ENCODE measurements at places on chromosomes 5 and 9.

GRCh38 chr5:7811715-7812114, 39.2 kb downstream of the CFAP90 start:
- no peak for DNase-seq

GRCh38 chr9:133429641-133430161, 7.5 kb downstream of the ADAMTS13 start:
- no peak for DNase-seq

DNA sequence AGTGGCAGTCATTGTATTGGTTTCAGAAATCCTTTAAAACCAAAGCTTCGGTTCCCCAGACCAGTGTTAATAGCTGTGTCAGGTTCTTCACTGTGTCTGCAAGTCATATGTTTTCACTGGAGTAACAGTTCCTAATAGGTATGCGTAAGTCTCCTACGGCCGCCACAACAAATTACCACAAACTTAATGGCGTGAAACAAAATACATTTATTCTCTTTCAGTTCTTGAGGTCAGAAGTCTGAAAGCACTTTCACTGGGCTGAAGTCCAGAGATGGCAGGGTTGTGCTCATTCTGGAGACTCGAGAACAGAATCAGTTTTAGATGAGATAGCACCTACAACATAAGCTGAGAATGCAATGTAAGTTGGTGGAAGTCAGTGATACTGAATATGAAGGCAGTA, 556.2 kb downstream of the TLE4 start:
- no peak for DNase-seq

DNA sequence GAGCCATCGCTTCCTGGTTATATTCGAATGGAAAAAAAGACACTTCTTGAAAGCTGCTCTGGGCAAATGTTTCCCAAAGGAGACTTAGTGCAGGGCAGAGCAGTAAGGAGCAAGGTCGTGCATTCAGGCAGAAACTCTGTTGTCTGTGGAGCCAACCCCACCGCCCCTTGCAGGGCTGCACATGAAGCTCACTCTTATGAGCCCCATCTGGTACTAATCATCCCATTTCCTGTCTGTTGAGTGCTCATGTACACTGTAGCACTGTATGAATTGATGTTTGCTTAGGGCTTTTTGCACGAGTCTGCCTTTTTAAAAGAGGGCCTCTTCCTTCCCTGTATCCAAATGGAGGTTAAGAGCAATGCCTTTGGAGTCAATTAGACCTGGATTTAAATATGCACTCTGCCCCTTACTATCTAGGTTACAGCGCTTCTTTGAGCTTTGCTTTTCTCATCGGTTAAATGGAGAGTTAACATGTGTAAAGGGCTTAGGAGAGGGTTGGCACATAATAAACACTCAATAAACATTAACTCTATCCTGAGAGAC, 25.4 kb downstream of the HMHB1 start:
- DNase-seq: no peak

DNA sequence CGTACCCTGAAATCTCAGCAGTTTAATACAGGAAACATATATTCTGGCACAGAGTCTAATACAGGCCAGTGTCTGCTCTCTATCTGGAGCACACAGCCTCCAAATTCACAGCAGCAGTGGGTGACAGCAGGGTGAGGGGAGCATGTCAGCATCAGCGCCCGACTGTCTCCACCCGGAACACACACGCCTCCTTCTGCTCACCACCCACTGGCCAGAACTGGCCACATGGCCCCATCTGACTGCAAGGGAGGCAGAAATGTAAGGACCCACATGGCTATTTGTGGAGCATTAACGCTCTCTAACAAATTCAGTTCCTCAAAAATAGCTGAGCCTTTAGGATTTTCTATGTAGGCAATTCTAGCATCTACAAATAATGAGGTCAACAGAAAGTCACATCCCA, 24.6 kb downstream of the UBE2QL1 start:
- DNase-seq: no peak

GRCh38 chr5:62198421-62198820, 107.6 kb upstream of the KIF2A start:
- DNase-seq: no peak

- DNase-seq: no peak
These were observed 95.8 kb downstream of the ANKRD18B start for GRCh38 chr9:33619666-33620404.

DNA sequence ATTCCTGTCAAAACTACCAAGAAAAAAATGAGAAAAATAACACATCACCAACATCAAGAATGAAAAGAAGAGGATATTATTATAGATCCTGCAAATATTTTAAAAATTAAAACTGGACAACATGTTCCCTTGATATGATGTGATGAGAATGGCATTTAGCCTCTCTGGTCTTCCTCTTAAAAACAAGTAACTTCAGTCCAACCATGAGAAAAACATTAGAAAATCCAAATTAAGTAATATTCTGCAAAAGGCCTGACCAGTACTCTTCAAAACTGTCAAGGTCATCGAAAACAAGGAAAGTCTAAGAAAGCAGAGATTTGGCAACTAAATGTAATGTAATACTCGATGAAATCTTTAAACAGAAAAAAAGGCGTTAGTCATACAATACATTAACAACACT, 167.1 kb upstream of the SNX2 start:
- DNase-seq: no peak

GRCh38 chr5:149224282-149224681, 47.4 kb upstream of the AFAP1L1 start:
- DNase-seq: no peak

GRCh38 chr9:7816021-7816420, 16.4 kb upstream of the DMAC1 start:
- no peak for DNase-seq

DNA sequence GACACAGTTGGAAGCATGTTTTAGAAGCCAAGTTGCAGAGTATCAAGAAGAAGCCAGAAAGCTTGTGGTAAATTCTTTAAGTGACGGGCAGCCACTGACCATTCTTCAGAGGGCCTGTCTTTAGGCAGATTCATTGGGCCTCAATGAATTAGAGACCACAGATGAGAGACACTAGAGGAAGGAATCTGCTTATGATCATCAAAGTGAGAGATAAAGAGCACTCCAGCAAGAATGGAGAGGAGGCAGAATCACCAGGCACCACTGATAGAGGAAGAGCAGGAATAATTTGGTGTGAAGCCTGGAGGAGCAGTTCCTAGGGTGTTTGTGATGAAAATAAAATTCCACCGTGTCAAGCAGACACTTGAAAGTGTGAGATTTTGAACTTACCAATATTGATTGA, 365.9 kb upstream of the SLC30A5 start:
- DNase-seq: no peak

Data from activated CD4-positive, alpha-beta T cell treated with anti-CD3 and anti-CD28 coated beads, Interleukin-2, amount 50 U/mL, for 4 hours (primary cell).